NCI-H187 (cell line): ENCODE measurements at places on chromosomes 5 and 9.

GRCh38 chr5:10333154-10334006 is 20.1 kb upstream of the MARCHF6 start:
- DNase-seq: no peak

DNA sequence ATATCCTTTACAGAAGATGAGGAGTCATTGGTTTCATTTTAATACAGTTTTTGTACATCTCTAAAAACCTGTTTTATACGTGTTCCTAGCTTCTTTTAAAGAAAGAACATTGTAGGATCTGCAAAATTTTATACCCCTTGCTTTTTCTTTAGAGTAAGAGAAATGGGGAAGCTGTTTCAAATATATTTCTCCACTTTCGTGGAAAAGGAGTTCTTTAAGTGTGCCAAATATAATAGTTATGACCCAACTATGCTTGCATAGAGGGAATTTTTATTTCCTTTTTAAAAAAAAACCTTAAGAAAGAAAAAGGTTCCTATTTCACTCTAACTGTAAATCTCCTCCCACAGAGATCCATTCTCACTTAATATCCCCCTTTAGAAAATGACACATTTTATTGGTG is 27.5 kb upstream of the DMAC1 start:
- no peak for DNase-seq

DNA sequence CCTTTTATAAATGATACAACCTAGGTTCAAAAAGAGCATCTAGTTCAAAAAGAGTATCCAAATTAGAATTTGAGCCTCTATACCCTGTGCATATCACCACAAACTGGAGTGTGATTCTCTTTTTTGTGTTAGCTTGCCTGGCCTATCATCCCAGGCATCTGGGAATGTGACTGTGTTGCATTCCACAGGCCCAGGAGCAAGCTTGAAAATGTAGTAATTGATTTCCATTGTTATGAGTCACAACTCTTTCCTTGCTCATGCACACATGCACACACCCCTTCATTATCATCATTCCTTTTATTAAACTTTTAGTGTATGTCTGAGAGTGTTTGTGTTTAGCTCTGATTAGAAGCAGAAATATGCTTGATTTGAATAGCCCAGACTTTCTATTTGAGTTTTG is 75.2 kb downstream of the FCHO2 start:
- no peak for DNase-seq

- no peak for DNase-seq
Measured at GRCh38 chr9:110125207-110125751, 82.7 kb downstream of the C9orf152 start.
